ENCODE measurements at places on chromosomes 2 and 18.

DNA sequence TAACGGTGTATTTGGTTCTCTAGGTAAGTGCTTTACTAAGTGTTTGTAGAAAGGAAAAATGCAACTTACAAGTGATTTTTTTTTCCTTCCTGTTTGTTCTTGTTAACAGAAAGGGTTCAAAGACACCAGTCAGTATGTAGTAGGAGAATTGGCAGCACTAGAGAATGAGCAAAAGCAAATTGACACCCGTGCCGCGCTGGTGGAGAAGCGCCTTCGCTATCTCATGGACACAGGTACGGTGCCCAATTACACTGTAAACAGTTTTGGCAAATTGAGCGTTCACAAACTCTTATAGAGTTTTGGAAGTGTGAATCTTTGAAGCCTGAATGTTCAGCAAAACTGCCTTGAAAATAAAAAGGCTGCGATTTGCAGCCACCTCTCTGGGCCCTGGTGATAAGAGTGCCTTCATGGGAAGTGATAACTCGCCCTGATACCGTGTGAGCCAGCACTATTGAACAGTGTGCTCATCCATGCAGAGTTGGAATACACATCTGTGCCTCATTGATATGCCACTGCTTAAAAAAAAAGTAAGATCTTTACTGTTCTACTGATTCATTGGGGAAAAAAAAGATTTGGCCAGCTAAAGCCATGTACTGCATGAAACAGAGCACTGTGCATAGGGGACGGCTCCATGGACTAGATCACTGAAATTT is 54.0 kb upstream of the OTX1 start:
- no peak for DNase-seq

- no peak for DNase-seq
Measured at GRCh38 chr2:150421126-150421651, 66.3 kb downstream of the RND3 start.

GRCh38 chr2:213086571-213086970 is 64.8 kb downstream of the IKZF2 start:
- no peak for DNase-seq

DNA sequence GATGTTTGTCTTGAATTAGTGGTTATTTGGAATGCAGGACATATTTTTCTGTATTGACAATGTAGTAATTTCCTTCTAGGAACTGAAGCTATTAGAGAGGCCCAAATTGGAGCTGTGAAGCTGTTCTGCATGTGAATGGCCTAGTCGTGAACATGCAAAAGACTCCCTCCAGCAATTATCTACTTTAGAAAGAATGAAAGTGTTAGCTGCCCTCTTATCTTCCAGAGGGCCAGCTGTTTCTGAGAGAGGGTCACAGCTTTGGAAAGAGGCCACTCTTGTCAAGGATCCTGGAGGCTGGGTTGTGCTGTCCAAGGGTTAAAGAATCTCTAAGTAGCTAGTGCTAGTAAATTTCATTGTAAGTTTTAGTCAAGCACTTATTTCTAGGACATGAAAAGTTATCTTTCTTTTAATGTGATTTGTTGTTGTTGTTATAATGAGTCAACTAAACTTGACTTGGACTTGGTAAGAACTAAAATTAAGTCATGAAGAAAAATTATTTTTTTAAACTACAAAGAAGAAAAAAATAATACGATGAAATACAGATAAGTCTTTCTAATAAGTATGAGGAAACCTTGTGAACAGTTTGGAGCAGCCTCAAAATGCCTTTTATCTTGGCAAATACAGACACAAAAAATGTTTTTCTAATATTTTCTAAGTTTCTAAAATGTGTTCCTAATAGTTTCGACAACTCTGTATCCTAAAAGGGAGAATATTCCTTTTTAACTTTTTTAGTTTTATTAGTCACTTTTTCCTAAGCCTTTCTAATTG is 36.8 kb downstream of the DPP4 start:
- no peak for DNase-seq

DNA sequence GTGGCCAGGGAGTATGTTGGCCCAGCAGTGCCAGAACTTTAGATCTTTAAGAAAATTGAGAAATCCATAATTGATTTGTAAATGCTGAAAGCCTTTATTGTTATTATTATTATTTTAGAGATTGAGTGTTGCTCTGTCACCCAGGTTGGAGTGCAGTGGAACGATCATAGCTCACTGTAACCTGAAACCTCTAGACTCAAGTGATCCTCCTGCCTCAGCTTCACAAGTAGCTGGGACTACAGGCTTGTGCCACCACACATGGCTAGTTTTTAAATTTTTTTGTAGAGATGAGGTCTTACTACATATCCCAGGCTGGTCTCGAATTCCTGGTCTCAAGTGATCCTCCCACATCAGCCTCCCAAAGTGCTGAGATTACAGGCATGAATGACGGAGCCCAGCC is 143.2 kb upstream of the CCDC68 start:
- no peak for DNase-seq
